ENCODE measurements at places on chromosomes 4 and X.

DNA sequence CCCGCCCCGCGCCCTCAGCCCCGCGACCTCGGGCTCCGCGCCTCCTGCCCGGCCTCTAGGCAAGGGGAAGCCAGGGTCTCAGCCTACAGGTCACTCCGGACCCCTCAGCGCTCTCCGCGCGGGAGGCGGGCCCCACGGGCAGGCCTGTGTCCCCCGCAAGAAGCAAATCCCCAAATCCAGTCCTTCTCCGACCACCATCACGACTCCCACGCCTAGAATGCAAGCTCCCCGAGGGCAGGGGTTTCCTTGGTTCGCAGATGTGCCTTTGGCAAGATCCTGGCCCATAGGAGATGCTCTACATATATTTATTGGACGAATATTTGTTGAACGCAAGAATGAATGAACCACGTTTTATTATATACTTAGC lies 260 bp upstream of the CCDC149 start:
- no peak for DNase-seq

- DNase-seq = no peak
Observed at GRCh38 chrX:97268182-97268680, 384.5 kb downstream of the RPA4 start.

DNA sequence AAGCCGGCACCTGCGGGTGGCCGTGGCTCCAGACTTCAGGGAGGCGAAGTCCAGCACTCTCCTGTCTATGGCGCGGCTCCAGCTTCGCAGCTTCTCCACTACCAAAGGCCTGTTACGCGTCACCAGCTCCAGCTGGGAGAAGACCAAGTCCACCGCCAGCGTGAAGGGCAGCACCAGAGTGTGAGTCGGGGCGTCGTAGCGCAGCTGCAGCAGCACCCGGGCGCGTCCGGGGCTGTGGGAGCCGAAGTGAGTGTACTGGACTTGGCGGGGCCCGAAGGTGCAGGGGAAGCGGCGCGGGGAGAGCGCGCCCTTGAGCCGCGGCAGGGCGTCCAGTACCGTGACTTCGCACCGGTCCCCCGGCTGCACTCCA lies 444 bp downstream of the FREM3 start:
- no peak for DNase-seq

DNA sequence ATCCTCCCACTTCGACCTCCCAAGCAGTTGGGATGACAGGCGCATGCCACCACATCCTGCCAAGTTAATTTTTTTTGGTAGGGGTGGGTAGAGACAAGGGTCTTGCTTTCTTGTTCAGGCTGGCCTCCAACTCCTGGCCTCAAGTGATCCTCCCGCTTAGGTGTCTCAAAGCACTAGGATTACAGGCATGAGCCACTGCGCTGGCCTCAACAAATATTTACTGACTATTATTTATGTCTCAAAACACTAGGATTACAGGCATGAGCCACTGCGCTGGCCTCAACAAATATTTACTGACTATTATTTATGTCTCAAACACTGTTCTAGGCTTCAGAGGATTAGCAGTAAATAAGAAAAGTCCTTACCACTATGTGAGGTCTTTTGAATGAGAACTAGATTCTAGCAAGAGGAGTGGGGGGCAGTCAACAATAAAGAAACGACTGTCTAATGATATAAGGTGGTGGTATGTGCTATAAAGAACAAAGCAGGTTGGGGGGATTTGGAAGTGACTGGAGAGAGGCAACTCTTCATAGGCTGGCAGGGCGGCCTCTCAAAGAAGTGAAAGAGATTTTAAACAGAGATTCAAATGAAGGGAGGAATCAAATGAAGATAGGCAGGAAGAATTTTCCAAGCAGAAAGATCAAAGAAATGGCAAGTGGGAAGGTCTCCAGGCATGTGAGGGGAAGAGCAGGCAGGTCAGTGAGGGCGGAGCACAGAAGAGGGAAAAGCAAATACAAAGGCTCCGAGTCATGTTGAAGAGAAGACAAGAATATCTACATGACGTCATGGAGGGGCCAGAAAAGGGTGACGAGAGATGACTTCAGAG lies 12.7 kb upstream of the ACSL1 start:
- DNase-seq = no peak

GRCh38 chr4:5211282-5211839 lies 160.1 kb downstream of the STK32B start:
- DNase-seq = no peak

DNA sequence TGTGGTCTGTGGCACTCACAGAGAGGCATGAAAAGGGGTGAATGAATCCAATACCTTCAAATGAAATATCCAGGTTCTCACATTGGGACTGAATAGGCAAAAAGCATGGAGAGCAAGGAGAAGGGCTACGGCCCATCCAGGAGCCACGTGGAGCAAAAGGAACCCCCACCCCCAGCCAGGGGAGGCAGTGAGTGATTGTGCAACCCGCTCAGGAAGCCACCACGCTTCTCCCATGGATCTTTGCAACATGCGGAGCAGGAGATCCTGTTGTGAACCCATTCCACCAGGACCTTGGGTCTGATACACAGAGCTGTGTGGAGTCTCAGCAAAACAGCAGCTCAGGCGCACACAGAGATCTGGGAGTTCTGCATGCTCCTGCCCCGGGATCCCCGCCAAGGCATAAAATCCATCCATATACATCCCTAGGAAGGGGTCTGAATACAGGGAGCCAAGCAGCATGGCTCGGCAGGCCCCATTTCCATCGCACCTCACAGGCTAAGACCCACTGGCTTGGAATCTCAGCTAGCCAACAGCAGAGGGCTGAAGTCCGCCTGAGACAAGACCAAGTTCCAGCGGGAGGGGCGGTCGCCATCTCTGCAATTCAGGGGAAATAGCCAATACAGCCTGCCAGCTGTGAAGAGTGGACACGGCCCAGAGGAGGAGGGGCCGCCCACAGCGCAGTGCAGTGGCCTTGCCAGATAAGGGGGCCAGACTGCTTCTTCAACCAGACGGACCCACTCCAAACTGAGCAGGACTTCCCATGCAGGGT lies 80.2 kb downstream of the FGF16 start:
- DNase-seq = peak; percentile 1

GRCh38 chr4:78308517-78308916 lies 243.1 kb upstream of the ANXA3 start:
- DNase-seq = no peak

GRCh38 chr4:181004056-181004455 lies 1239.1 kb upstream of the TENM3 start:
- no peak for DNase-seq

- no peak for DNase-seq
Observed at GRCh38 chr4:110808351-110808878, 185.5 kb upstream of the PITX2 start.

DNA sequence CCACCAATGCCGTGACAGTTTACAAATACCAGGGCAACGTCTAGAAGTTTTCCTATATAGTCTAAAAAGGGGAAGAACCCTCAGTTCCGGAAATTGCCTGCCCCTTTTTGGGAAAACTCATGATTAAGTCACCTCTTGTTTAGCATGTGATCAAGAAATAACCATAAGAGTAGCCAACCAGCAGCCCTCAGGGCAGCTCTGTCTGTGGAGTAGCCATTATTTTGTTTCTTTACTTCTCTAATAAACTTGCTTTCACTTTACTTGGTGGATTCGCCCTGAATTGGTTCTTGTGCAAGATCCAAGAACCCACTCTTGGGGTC lies 20.0 kb upstream of the HOPX start:
- DNase-seq = no peak

DNA sequence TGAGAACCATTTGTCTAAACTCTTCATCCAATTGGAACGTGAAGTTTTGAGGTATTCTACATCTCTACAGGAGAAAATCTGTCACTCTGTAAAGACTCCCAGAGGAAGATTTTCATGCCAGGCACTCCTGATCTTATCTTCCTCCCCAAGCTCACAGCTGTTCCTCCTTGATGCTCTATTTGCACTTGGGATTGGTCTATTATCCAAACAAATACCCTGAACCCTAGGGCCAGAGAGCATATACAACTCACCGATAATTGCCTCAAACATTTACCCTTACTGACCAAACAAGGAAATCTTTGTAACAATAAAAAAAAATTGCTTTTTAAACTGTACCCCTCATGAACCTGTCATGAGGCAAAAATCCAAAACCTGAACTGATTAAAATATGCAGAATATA lies 372.7 kb downstream of the SH2D1A start:
- DNase-seq = no peak

- DNase-seq = no peak
Observed at GRCh38 chr4:98946359-98946758, 17.4 kb upstream of the EIF4E start.

- no peak for DNase-seq
Observed at GRCh38 chr4:156111686-156112085, 158.0 kb upstream of the CTSO start.

DNA sequence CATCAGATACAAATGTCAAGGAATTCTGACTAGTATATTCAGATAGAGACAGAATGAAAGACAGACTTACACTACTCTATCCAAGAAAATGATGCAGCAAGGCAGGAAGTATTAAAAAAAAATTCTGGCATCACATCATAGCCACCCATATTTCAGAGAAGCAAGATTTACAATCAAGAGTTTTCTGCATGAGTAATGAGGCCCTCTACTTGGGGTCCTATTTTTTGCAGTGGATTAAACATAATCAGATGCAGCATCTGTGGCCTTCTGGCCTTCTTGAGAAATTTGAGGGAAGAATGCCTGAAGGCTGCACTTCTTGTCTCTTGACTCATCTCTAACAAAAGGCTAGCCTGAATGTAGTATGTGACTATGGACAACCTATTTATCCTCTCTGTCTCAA lies 48.2 kb upstream of the SLIT2 start:
- no peak for DNase-seq

DNA sequence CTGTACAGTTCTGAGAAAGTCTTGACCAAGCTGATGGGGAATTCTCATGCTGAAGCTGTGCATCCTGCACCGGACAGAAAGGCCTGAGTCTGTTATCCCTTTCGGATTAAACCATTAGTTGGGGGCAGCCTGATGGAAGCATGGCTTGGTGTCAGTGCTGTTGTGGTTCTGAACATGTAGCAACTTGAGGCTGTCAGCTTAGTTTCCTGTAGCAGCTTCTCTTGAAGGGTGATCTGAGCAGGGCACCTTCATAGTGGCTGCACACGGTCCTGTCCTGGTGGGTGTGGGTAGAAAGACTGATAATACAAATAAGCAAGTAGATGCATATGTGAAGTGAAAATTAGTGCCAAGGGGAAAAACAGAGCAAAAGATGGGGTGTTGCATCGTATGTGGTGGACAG lies 11.7 kb downstream of the KIAA0232 start:
- no peak for DNase-seq

DNA sequence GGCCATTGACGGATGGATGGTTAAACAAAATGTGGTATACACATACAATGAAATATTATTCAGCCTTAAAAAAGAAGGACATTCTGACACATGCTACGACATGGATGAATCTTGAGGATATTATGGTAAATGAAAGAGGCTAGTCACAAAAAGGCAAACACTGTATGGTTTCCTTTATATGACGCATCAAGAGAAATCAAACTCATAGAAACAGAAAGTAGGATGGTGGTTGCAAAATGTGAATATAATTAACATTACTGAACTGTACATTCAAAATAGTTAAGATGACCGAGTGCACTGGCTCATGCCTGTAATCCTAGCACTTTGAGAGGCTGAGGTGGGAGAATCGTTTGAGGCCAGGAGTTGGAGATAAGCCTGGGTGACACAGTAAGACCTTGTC lies 9.5 kb upstream of the CASK start:
- no peak for DNase-seq

DNA sequence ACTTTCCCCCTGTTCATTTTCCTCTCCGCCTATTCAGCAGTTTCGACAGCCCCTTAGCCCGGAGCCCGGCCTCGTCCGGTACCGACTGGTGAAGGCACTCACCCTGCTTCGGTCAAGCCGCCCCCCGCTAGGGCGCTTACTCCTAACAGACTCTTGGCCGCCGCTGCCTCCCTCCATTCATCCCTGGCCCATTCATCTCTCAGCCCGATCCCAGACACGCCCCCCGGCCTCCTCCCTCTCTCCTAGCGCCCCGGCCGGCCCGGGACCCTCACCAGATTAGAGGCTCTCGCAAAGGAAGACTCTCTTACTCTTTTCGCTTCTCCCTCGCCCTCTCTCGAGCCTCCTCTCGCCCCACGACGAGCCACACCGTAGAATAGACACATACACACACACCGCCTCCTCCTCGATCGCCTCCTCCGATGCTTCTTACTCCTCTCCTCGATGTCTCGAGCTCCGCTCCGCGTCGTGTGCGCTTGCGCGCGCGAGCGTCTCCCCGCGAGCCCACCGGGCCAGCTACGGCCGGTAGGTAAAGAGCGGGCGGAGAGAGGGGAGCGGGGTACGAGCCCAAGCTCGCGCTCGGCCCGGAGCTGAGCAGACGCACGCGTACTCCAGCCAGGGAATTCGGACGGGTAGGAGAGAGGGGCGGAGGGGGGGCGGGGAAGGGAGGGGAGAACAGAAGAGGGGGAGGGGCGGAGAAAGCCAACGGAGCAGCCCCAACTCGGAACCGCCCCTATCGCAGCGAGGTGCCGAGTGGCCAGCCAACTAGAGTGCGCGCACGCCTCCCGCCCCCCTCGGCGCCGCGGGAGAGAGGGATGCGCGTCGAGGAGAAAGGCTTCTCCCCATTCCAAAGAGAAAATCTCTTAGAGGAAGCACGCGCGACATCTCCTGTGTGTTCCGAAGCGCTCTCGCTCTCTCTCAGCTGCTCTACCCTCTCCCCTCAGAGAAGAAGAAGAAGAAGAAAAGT lies at the start of gene WNK3:
WNK3 (minus strand) TSS at position 633 of the 964 bp plus-strand sequence.
- DNase-seq = peak; percentile 72

DNA sequence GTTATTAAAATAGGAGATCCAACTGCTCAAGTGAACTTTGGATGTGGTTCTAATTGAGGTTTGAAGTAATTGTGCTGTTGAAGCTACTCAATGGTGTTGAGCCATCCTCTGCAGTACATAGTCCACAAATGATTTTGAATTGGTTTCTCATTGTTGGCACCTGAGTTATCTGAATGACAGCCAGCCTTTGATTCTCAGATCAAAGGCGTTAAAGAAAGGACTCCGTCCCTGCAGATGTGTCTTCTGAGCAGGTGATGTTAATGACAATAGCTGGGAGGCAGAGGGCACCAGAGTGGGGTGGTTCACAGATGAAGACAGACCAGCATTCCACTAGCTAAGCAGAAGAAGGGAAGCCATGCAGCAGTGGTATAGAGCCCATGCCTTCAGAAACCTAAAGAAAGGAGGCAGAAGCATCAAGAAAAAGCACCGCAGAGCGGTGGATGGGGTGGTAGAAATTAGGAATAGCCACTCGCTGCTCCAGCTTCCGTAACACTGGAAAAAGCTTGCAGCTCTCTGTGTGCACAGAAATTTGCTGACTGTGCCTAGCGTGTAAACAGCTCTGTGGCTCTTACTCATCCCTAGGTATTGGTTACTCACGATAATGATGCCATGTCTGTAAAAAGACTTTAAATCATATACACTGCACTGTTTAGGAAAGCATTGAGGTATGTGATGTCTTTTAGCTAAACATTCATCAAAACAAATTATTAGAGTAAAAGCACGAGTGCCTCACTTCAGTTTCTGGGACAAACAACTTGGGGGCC lies 79.2 kb upstream of the CLCN4 start:
- DNase-seq = no peak

- DNase-seq = no peak
Observed at GRCh38 chr4:121479808-121480207, 99.0 kb upstream of the QRFPR start.

DNA sequence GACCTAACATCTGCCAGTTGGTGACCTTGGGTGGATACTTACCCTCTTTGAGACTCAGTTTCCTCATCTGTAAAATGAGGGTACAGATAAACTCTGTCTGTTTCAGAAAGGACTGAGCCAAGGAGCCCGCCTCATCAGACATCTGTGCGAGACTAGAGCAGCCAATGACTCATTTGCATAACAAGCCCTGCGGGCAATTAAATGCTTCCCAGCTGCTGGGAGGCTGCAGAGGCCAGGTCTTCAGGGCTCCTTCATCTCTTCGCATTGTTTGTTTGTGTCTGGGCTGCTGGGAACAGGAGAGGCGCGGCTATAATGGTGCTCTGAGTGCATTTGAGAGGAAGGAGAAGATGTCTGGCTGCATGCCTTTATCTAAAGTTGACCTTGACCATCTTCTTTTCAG lies 85.0 kb downstream of the ADRA2C start:
- DNase-seq = no peak

All from hypothalamus (tissue), 51 donors.